Stimulated activated CD8-positive, alpha-beta memory T cell treated with anti-CD3 and anti-CD28 coated beads, Interleukin-2, amount 100 ng/mL, for 1 hour (primary cell): ENCODE measurements at places on chromosomes 3 and 15.

DNA sequence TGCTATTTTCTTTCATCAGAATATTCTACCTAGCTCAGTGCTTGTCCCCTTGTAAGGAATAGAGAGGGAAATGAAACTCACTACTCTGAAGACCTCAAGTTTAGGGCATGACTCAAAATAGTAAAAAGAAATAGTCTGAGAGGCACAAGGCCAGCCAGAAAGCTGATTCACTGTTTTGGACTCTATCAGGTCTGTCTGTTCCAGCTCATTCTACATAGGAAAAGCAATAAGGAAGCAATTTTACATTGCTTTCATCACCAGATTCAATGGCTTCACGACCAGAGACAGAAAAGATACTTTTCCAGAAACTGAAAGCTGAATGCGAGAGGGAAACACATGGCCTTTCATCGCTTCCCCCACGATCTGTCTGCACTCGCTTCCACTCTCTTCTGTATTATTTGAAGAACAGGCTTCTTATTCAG, 276.0 kb downstream of the GBE1 start:
- no peak for DNase-seq

DNA sequence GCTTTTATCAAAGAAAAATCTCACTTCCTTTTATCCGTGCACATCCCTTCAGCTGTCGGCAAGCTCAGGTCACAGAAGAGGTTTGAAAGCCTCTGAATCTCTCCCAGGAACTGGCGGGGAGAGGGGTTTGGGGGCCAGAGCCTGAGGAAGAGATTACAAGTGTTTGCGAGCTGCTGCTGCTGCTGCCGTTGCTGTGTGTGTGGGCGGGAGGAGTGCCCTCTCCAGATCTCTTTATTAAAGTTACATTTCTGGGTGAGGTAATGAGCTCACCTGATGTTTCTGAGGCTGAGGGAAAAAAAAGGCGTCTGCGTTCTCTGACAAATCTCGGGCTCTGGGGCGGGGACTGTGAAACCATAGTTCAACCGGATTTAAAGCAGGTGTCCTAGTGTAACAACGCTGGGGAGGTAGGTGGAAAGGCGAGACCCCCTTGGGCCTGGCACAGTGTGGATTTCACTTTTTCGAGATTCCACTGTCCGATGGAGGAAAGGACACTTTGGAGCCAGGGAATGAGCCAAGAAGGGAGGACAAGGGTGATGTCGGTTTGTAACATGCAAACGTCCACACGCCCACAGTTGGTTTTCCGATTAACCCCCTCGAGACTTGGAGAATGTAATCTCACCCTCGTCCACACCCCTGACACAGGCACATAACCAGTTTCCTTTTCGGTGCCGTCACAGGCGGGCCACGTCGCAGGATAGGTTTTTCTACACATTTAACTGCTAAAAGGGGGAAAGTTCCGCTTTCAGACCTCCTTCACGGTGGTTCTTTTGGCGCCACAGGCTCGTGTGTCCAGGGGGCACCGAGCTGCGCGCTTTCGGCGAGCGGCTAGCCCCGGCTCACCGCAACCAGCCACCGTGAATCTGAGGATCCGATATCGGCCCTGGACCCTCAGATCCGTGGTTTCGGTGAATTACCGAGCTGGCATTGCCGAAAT, 2.1 kb downstream of the ALCAM start:
- DNase-seq: peak; percentile 20

- no peak for DNase-seq
Observed at GRCh38 chr3:124137216-124137615, 145.3 kb upstream of the ROPN1 start.

DNA sequence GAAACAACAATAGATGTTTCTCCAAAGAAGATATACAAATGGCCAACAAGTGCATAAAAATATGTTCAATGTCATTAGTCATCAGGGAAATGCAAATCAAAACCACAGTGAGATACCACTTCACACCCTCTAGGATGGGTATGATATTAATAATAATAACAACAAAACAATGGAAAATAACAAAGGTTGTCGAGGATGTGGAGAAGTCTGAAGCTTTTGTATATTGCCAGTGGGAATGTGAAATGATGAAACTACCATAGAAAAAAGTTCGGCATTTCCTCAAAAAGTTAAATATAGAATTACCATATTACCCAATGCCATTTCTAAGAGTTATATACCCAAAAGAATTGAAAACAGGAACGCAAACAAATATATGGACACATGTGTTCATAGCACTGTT, 10.8 kb downstream of the BHLHE40 start:
- no peak for DNase-seq

DNA sequence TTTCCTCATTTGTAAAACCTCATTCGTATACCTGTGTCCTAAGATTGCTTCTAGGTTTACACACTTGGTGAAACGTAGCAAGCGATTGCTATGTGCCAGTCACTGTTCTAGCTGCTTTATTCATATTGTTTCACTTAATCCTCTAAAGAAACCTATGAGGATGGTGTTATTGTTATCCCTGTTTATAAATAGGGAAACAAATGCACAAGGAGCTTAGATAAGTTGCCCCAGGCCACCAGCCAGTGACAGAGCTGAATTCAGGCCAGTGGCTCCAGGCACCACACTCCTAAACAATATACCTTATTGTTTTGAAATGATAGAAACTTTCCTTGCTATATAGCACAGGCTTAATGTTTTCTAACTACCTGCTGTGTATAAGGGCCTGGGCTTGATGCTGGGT, 44.0 kb downstream of the LPP start:
- DNase-seq: no peak

GRCh38 chr15:65337436-65338070, 33.1 kb downstream of the RNU5B-1 start:
- no peak for DNase-seq

DNA sequence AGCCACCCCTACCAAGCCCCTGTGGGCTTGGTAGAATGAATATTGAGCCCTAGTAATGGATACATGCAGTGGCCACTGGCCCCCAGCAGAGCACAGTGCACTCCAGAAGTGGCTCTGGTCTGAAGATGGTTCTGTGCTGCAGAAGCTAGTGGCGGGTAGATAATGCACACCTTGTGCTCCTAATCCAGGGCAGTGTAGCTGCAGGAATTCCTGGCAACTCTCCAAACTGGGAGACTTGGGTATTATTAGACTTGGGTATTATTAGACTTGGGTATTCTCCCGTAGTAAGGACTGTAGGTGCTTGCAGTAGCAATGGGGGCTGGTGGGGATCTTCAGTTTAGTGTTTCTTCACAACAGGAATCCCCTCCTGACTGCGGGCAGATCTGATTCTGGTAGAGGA, 34.7 kb downstream of the NUSAP1 start:
- no peak for DNase-seq

DNA sequence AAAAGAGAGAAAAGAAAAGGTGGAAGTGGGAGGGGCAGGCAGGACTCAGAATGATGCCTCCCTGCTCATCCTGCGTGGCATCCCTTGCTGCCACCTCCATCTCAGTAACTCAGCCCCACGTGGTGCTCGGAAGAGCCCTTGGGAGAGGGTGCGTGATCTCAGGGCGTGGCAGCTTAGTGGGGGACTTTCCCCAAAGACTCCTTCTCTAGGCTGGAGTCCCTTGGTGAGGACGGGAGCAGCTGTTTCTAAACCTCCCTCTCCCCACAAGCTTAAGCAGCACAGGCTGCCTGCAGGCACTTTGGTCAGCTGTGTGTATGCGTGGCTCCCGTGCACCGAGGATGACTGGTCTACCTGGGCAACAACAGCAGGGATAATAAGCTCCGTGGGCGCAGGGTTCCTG, 7.4 kb upstream of the ANPEP start:
- no peak for DNase-seq

DNA sequence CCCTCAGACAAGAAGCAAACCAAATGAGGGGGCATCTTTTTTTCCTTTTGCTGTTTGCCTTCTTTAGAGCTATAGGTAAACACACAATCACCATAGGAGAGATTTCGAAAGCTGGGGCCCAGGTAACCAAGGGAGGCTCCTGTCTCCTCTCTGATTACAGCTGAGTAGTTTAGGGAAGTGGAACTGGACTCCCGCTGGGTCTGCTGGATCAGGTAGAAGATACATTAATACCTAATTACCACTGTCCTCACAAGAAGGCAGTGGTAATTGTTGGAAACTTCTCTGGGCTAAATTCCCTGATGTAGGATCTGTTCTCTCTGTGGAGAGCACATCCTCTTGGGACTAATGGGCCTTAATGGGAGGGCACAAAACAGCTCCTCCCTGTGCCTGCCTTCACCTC, 32.7 kb downstream of the HDC start:
- no peak for DNase-seq

- no peak for DNase-seq
Observed at GRCh38 chr3:122621112-122621511, 43.7 kb downstream of the PARP15 start.

GRCh38 chr15:87154761-87155160, 1075.1 kb downstream of the AGBL1 start:
- DNase-seq: no peak

DNA sequence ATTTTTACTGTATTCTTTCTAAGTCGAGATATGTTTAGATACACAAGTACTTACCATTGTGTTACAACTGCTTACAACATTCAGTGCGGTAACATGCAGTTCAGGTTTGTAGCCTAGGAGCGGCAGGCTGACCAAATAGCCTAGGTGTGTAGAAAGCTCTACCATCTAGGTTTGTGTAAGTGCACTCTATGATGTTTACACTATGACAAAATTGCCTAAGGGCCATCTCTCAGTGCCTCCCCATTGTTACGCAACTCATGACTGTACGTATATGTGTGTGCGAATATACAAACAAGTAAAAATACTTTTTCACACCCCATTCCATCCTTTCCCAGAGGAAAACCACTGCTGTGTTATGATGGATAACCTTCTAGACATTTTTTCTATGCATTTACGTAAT, 44.3 kb downstream of the PXYLP1 start:
- no peak for DNase-seq

- no peak for DNase-seq
Observed at GRCh38 chr15:38554354-38554753, 10.3 kb downstream of the RASGRP1 start.

- no peak for DNase-seq
Observed at GRCh38 chr15:99021027-99021627, 13.5 kb upstream of the PGPEP1L start.

- DNase-seq: peak; percentile 19
Observed at GRCh38 chr3:44198284-44199269, 43.1 kb upstream of the TOPAZ1 start.

- no peak for DNase-seq
Observed at GRCh38 chr3:127663151-127663550, 9.6 kb upstream of the ABTB1 start.

DNA sequence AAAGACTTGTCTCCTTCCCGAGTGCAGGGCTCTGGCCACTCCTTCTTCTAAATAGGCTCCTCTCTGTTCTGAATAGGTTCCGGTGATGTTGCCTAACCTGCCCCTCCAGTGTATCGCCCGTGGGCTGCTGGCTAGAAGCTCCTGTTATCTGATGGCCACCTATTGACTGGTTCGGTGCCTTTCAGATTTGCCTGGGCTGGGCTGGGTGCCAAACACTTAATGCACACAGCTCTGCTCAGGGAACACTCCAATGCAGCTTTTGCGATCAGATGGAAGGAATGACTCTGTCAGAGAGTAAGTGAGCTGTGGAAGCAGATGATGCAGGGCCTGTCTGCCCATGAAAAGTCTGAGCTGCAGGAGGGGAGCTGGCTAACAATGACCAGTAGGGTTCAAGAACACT, 112.9 kb downstream of the CORO2B start:
- no peak for DNase-seq

DNA sequence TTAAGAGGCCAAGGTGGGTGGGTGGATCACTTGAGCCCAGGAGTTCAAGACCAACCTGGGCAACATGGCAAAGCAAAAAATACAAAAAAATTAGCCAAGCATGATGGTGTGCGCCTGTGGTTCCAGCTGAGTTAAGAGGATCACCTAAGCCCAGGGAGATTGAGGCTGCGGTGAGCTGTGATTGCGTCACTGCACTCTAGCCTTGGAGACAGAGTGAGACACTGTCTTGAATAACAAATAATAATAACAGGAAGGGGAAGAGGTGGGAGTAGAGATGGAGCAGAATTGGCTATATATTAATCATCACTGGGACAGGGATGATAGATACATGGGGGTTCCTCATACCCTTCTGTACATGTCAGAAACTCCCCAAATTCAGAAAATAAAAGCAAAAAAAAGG, 23.8 kb upstream of the NMB start:
- DNase-seq: no peak

GRCh38 chr3:72158639-72159326, 373.8 kb upstream of the PROK2 start:
- no peak for DNase-seq

GRCh38 chr3:136008732-136009470, 43.4 kb downstream of the PPP2R3A start:
- DNase-seq: no peak
